ENCODE measurements at places on chromosomes 4 and X. TPM values are rescaled to one million over a fixed set of nuclear protein-coding genes. Genes with fewer than 3 reads are reported as not detected.

DNA sequence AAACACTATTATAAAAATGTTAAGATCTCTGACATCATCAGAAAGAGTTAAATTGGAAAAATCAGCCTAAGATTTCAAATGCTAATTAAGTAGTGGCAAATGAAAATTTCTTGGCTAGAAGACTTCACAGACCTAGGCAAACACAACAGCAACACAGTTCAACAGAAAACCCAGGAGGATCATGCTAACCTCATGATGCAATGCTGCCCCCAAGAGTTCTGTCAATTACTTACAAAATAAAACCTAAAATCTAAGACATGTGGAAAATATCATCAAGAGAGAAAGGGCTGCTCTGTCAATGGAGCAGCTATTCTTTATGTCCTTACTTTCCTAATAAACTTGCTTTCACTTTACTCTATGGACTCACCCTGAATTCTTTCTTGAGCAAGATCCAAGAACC lies 21.0 kb downstream of the S100G start:
- H3K36me3 ChIP-seq, result no peaks in the 10 kb centered on the region
- H3K4me3 ChIP-seq, result no peak overlapping the region
- no peaks in the 10 kb centered on the region for H3K27me3 ChIP-seq
- H3K4me1 ChIP-seq, result no peaks in the 10 kb centered on the region
- DNase-seq, result no peak
- no peak overlapping the region for H3K27ac ChIP-seq

DNA sequence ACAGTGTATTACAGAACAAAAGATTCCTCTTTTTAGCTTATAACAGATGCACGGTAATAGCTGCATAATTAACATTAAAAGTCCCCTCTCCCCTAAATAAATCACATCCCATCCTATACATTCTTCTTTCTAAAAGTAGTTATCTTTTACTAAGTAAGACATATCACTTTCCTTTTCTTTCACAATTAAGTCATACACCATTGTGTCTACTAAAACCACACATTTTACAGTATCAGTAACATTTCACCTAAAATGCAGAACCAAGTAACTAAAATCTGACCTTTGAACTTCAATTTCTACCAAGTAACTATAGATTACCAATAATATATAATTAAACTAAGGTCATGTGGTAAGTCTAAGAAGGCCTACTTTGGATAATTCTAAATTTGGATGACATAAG lies 14.2 kb downstream of the DHX15 start:
- H3K4me1 ChIP-seq, result peaks cover 7% of the 10 kb centered on the region
- H3K4me3 ChIP-seq, result no peak overlapping the region
- DNase-seq, result no peak
- no peaks in the 10 kb centered on the region for H3K36me3 ChIP-seq
- no peak overlapping the region for H3K27ac ChIP-seq
- H3K27me3 ChIP-seq, result no peaks in the 10 kb centered on the region

GRCh38 chrX:114959729-114960128 lies 57.7 kb downstream of the IL13RA2 start:
- no peak overlapping the region for H3K27ac ChIP-seq
- H3K27me3 ChIP-seq, result no peaks in the 10 kb centered on the region
- H3K4me1 ChIP-seq, result no peaks in the 10 kb centered on the region
- DNase-seq, result no peak

- H3K36me3 ChIP-seq, result no peaks in the 10 kb centered on the region
- no peaks in the 10 kb centered on the region for H3K4me1 ChIP-seq
- no peak overlapping the region for H3K27ac ChIP-seq
- no peaks in the 10 kb centered on the region for H3K27me3 ChIP-seq
- no peak for DNase-seq
Measured at GRCh38 chrX:109472939-109473735, 8.7 kb downstream of the GUCY2F start.

DNA sequence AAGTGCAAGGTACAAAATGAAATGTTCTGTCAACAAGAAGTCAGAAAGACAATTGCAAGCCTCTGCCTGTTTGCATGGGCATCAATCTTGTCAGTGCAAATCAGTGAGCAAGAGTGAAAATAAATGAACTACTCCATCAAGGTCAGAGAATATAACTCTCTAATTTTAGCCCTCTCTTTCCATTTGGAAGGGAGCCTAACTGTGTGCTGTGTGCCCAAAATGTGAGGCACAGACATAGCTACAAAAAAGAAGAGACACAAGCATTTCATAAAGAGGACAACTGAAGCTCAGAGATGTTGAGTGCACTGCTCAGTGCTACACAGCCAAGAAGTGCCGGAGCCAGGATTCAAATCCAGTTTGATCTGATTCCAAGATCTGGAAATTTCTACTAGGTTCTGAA lies 114.3 kb downstream of the SLC2A9 start:
- H3K27ac ChIP-seq, result no peak overlapping the region
- no peaks in the 10 kb centered on the region for H3K27me3 ChIP-seq

GRCh38 chr4:182189103-182189878 lies 53.9 kb upstream of the TENM3 start:
- no peaks in the 10 kb centered on the region for H3K36me3 ChIP-seq
- no peak overlapping the region for H3K4me3 ChIP-seq
- H3K27ac ChIP-seq, result no peak overlapping the region

- H3K4me3 ChIP-seq, result no peak overlapping the region
- no peaks in the 10 kb centered on the region for H3K4me1 ChIP-seq
- no peaks in the 10 kb centered on the region for H3K36me3 ChIP-seq
- DNase-seq, result no peak
- no peaks in the 10 kb centered on the region for H3K27me3 ChIP-seq
Measured at GRCh38 chrX:151538190-151539122, 25.0 kb upstream of the PASD1 start.

- no peaks in the 10 kb centered on the region for H3K36me3 ChIP-seq
- H3K27me3 ChIP-seq, result no peaks in the 10 kb centered on the region
- H3K27ac ChIP-seq, result no peak overlapping the region
- H3K4me3 ChIP-seq, result no peak overlapping the region
- DNase-seq, result no peak
Measured at GRCh38 chr4:121679267-121679666, 17.5 kb downstream of the ANXA5 start.

The JCHAIN gene
- 7.1 TPM for total RNA-seq

The KLHL4 gene
- total RNA-seq, result 1.5 TPM

The NOP14 gene
- 12.4 TPM for total RNA-seq

The ZFP42 gene
- total RNA-seq, result not detected

The ATP2B3 gene
- total RNA-seq, result 3.5 TPM

Data from uterus (tissue), 4 donors.